ENCODE measurements at places on chromosomes 7 and 10.

DNA sequence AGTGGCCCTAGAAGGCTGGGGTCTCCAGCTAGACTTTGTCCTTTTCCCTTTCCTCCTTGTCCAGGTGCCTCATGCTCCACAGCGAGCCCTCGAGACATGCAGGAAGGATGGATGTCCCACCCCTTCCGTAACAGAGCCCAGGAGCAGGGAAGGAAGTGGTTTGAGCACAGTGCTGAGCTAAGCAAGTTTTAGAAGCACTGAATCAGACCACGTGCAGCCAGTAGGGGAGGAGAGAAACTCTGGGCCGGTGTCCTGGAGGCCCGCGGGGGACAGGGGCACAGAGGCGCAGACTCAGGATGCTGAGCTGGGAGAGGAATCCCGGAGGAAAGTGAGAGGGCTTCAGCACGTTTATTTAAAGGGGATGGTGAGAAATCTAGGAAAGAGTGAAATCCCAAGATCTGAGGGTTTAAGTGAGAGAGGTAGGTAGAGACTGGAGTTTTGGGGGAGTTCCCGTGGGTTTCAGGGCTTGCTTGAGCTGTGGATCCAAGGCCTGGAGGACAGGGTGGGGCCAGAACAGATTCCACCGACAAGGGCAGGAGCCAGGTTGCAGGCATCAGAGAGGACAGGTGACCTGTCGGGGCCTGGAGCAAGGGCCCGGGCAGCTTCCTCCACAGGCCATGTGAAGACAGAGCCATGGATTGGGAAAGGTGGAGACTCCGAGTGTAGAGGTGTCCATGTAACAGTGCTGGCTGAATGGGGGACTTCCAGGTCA is 4.4 kb upstream of the IRF5 start:
- peak; percentile 74 for DNase-seq

DNA sequence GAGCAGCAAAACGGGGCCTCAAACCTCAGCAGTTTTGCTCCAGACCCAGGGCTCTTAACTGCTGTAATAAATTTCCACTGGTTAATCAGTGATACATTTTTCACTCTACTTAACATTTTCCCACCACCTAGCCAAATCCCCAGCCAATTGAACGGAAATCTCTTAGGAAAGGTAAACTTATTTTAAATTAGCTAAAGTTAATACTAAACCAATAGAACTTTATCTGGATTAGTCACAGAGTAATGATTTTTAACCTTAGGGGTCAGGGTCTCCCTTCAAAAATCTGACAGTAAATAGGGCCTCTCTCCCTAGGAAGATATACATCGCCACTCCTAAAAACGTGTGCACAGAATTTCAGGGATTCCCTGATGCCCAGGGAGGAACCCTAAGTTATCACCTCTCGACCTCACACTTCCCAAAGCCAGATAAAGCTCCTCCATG is 87.4 kb upstream of the KMT2E start:
- no peak for DNase-seq

- no peak for DNase-seq
These were observed 109.0 kb downstream of the RNF216 start for GRCh38 chr7:5672468-5672867.

GRCh38 chr7:22587322-22587721 is 87.3 kb upstream of the STEAP1B start:
- DNase-seq: no peak

DNA sequence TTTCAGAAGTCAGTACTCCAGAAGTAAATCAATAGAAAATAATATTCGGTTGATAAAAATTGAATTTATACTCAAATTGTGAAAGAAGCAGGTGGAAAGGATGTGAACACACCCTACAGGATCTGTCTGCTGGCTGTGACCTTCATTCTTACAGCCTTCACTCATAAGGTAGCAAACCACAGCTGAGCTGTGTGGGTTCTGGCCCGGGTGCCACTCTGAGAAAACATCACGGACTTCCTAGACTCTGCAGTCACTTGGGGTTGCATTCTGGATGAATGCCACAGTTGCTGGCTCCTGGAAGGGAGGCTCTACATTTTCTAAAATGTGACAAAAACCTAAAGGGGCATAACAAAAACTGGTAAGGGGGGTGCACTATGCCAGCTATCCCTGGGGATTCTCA is 36.0 kb upstream of the ABLIM1 start:
- no peak for DNase-seq

DNA sequence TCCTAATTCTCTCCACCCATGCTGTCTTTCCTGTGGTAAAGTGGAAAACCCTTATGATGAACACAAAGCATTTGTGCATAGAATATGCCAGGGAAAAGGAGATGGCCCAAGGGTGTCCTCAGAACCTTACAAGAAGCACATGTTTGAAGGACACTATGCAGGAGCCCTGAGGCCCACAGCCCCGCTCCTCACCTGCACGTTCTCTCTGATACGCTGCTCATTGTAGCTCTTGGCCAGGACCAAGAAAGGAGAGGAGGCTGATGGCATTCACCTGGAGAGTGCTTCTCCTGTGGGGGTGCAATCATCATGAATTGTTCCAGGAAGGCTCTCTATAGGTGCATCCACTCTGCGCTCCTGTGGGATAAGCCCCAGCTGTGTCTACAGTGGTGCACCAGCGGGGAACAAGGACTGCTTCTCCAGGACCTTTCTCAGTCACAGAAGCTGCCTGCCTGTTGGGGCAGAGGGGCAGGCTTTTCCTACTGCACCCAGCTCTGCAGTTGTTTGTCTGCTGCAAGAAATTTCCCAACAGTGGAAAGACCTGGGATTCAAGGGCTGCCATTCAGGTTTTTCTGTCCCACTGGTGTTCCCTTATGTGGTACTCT is 19.9 kb downstream of the AKR1C2 start:
- DNase-seq: no peak

DNA sequence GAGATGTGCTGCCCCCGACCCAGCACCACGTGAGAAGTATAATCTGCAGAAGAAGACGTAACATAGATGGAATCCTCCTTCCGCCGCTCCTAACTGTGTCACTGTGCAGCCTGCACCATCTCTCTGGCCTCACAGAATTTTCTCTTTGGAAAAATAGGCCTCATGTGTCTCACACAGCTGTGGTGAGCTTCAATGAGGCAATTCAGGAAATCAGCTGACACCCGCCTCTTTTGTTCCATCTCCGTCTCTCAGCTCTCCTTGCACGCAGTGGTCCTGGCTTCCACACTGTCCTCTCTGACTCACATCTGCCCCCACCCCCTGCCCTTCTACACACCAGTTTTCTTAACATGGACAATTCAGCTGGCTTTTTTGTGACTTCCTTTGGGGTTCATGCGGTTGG is 7.2 kb downstream of the C10orf90 start:
- DNase-seq: no peak

DNA sequence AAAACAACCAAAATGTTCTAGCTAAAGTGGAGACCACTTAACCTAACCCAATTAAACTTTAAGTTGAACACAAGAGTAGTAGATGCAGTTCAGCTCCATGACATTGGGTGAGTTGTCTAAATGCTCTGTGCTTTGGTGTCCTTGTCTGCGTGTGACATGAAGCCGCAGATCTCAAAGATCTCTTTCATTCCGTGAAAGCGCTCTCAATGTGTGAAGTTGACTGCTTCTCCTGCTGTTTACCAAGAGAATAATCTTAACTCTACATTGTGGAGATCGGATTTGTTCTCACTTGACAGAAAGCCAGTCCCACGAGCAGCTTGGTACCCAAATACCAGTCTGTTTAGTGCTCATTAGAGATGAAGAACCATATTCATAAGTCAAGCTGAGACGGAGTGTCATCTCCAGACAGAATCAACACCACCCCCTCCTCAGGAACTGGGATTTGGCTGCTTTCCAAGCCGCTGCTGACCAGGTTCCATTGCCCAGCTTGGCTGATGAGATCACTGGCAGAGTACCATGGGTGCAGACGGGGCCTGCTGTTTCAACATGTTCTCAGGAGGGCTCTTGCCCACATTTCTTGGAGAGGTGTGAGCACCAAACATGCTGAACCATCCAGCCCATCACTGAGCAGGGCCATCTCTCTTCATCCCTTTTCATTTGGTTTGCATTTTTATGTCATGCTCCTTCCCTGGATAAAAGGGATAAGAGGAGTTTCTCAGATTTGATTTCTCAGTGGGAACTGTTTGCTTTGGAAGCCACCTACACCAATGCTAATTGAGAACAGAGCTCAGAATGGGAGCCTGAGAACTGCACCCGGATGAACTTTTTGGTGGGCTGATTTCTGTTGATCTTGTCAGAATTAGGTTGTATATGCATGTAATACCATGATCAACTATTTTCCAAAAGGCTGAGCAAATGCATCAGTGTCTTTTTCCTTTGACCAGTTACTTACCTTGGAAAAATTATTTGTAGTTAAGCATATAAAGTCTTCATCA is 95.8 kb upstream of the AGBL3 start:
- DNase-seq: no peak

Data from GDM1 (cell line).